Renal cortex interstitium (tissue), 15 donors: ENCODE measurements at places on chromosomes 16 and 17. TPM values are rescaled to one million over a fixed set of nuclear protein-coding genes. Genes with fewer than 3 reads are reported as not detected.

The NTN3 gene
- polyA plus RNA-seq, result 3.5 TPM

The NPIPA8 gene
- 2.8 TPM for polyA plus RNA-seq

The OR4D1 gene
- polyA plus RNA-seq, result not detected

The DCTN5 gene
- polyA plus RNA-seq, result 72.1 TPM

The CCDC200 gene
- 12.3 TPM for polyA plus RNA-seq

The STX1B gene
- polyA plus RNA-seq, result 1.6 TPM

The PIPOX gene
- polyA plus RNA-seq, result 10.4 TPM

The MEFV gene
- polyA plus RNA-seq, result 0.19 TPM

The METTL16 gene
- 35.3 TPM for polyA plus RNA-seq

The CCDC144A gene
- polyA plus RNA-seq, result 6.6 TPM

The INCA1 gene
- 7.2 TPM for polyA plus RNA-seq

The RPS15A gene
- polyA plus RNA-seq, result 1,826 TPM

The SYT17 gene
- 9.4 TPM for polyA plus RNA-seq

The CALB2 gene
- polyA plus RNA-seq, result 0.74 TPM

The KDM6B gene
- 35.4 TPM for polyA plus RNA-seq

The SLC35G6 gene
- not detected for polyA plus RNA-seq

The PRAC2 gene
- polyA plus RNA-seq, result not detected

The CSH2 gene
- 2.9 TPM for polyA plus RNA-seq

The CTRB1 gene
- polyA plus RNA-seq, result 0.11 TPM

The KRTAP4-4 gene
- polyA plus RNA-seq, result not detected

The UMOD gene
- polyA plus RNA-seq, result 269 TPM

The IL17C gene
- not detected for polyA plus RNA-seq

The GINS3 gene
- polyA plus RNA-seq, result 9.8 TPM

The HAS3 gene
- polyA plus RNA-seq, result 4.1 TPM

The NPIPB13 gene
- 4.1 TPM for polyA plus RNA-seq

The NLRP1 gene
- polyA plus RNA-seq, result 62.1 TPM

The TBC1D3D gene
- 1.4 TPM for polyA plus RNA-seq

The EVPL gene
- polyA plus RNA-seq, result 13.5 TPM

The LAT gene
- polyA plus RNA-seq, result 6.7 TPM

The ITGAD gene
- polyA plus RNA-seq, result 0.22 TPM

The NPB gene
- polyA plus RNA-seq, result 1.4 TPM

The SLC6A4 gene
- 1.3 TPM for polyA plus RNA-seq

The CHST5 gene
- 0.70 TPM for polyA plus RNA-seq

The SLC13A5 gene
- polyA plus RNA-seq, result 4.1 TPM

The PRR35 gene
- polyA plus RNA-seq, result 14.0 TPM

The MYH11 gene
- 12.2 TPM for polyA plus RNA-seq

The KRTAP4-5 gene
- not detected for polyA plus RNA-seq

The IL21R gene
- 0.14 TPM for polyA plus RNA-seq

The GPR179 gene
- polyA plus RNA-seq, result 0.06 TPM

The ATXN1L gene
- 36.6 TPM for polyA plus RNA-seq

The CCL13 gene
- 0.30 TPM for polyA plus RNA-seq

The CD300E gene
- 0.33 TPM for polyA plus RNA-seq

The COPZ2 gene
- polyA plus RNA-seq, result 15.8 TPM

The FKBP10 gene
- 133 TPM for polyA plus RNA-seq

The CLEC3A gene
- 0.22 TPM for polyA plus RNA-seq
